ENCODE measurements at places on chromosomes 1 and 21. TPM values are rescaled to one million over a fixed set of nuclear protein-coding genes. Genes with fewer than 3 reads are reported as not detected.

Gene CFAP107
- not detected for total RNA-seq

Gene KRTAP10-10
- total RNA-seq, result not detected

Gene CFAP45
- total RNA-seq, result not detected

Gene EDARADD
- total RNA-seq, result 0.20 TPM

Gene NECTIN4
- total RNA-seq, result not detected

Gene LRRC38
- total RNA-seq, result not detected

Gene LCE1A
- not detected for total RNA-seq

DNA sequence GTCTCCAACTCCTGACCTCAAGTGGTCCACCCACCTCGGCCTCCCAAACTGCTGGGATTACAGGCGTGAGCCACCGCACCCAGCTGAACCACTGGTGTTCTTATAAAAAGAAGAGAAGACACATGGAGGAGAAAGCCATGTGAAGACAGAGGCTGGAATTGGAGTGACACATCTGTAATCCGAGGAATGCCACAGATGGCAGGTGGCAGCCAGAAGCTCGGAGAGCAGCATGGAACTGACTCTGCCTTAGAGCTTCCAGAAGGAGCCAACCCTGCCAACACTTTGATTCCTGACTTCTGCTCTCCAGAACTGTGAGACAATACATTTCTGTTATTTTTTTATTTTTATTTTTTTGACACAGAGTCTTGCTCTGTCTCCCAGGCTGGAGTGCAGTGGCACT, 59.0 kb upstream of the ATP2B4 start:
- DNase-seq, result no peak

DNA sequence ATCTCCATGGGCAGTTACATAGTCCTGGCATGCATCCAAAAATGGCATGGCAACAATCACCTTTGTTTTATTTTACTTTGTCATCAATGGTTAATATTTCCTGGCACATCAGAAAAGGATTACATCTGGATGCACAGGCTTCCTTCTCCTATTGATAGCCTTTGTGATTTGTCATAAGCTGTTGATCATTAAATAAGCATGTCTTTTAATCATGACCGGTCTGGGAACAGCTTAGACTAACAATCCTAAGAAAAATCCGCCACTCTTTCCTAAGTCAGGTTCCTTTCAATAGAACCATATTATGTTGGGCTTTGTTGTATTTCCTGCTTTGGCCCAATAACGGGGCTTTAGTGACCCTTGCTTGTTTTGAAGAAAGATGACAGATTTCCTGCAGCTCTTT, 330.6 kb downstream of the DUSP10 start:
- no peak for DNase-seq

GRCh38 chr1:17161137-17161740, 42.0 kb upstream of the PADI2 start:
- DNase-seq, result no peak

GRCh38 chr1:238129677-238130076, 239.0 kb upstream of the ZP4 start:
- DNase-seq, result no peak

GRCh38 chr1:203796236-203796605, 798 bp downstream of the ZBED6 start:
- no peak for DNase-seq

DNA sequence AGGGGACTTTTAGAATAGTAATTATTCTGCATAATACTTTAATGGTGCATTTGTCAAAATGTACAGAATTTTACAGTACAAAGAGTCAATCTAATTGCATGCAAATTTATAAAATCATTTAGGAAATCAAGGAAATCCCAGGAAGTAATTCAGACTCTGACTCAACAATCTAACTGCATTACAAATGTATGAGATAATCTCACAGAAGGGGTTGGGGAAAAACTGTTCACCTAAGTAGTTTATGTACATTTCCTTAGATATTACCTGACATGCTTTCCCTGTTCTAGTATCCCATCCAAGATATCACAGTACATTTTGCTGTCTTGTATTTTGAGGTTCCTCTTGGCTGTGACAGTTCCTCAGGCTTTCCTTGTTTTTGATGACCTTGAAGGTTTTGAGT, 4.7 kb downstream of the CRB1 start:
- DNase-seq, result no peak

GRCh38 chr1:214566158-214567104, 15.0 kb upstream of the PTPN14 start:
- no peak for DNase-seq

GRCh38 chr21:40176724-40177123, 309.5 kb downstream of the PCP4 start:
- no peak for DNase-seq

GRCh38 chr1:229068270-229068987, 202.5 kb upstream of the RAB4A start:
- no peak for DNase-seq

Measured in left lobe of liver (tissue), 2 donors.